Thyroid gland (tissue), 4 donors: ENCODE measurements at places on chromosomes 5 and 9.

- H3K27ac ChIP-seq = no peak overlapping the region
- no peaks in the 10 kb centered on the region for H3K4me1 ChIP-seq
- no peak overlapping the region for H3K4me3 ChIP-seq
These were observed 83.0 kb downstream of the SMC2 start for GRCh38 chr9:104177003-104177611.

GRCh38 chr5:78805474-78806124 is 157.0 kb upstream of the LHFPL2 start:
- H3K36me3 ChIP-seq = no peaks in the 10 kb centered on the region
- no peak overlapping the region for H3K27ac ChIP-seq
- H3K4me1 ChIP-seq = peaks cover 21% of the 10 kb centered on the region
- H3K4me3 ChIP-seq = no peak overlapping the region
- DNase-seq = no peak

GRCh38 chr5:123452401-123452800 is 29.2 kb upstream of the CEP120 start:
- DNase-seq = no peak
- no peaks in the 10 kb centered on the region for H3K4me1 ChIP-seq
- no peaks in the 10 kb centered on the region for H3K27me3 ChIP-seq
- no peak overlapping the region for H3K27ac ChIP-seq
- no peak overlapping the region for H3K4me3 ChIP-seq
- no peaks in the 10 kb centered on the region for H3K36me3 ChIP-seq

GRCh38 chr9:124780757-124781151 is 3.8 kb downstream of the OLFML2A start:
- no peaks in the 10 kb centered on the region for H3K27me3 ChIP-seq
- H3K4me1 ChIP-seq = peaks cover 62% of the 10 kb centered on the region
- H3K36me3 ChIP-seq = no peaks in the 10 kb centered on the region
- no peak overlapping the region for H3K4me3 ChIP-seq
- H3K27ac ChIP-seq = peak overlapping the region; percentile 95

GRCh38 chr5:141846031-141846430 is 32.2 kb downstream of the PCDH1 start:
- H3K27ac ChIP-seq = no peak overlapping the region
- H3K4me3 ChIP-seq = no peak overlapping the region
- no peaks in the 10 kb centered on the region for H3K27me3 ChIP-seq
- H3K36me3 ChIP-seq = no peaks in the 10 kb centered on the region
- peaks cover 63% of the 10 kb centered on the region for H3K4me1 ChIP-seq
- DNase-seq = no peak

DNA sequence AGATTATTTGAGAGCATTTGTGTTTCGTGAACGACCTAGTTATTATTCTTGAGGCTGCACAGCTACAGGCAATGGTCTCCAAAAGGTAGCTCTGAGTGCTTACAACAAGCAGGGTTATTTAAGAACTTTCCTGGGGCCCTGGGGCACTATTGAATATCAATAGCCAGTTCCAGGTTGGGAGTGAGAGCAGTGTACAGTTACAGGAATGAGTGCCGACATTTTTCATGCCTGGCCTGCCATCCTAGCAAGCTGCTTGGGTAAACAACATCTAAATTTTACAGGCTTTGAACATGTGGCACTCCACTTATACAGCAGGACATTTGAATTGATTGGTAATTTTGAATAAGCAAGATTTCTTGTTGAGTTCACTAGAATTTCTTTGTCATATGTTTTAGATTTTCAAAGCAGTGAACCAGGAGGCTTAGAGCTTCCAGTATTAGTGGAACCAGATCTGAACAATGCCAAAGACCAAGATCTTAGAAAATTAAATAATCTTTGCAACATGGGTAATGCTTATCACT is 171.9 kb upstream of the GDNF start:
- DNase-seq = no peak
- no peaks in the 10 kb centered on the region for H3K27me3 ChIP-seq
- no peaks in the 10 kb centered on the region for H3K36me3 ChIP-seq
- no peak overlapping the region for H3K27ac ChIP-seq
- H3K4me1 ChIP-seq = no peaks in the 10 kb centered on the region

GRCh38 chr5:92242170-92242569 is 859.1 kb upstream of the ARRDC3 start:
- DNase-seq = no peak
- no peaks in the 10 kb centered on the region for H3K4me1 ChIP-seq
- H3K4me3 ChIP-seq = no peak overlapping the region
- H3K27me3 ChIP-seq = no peaks in the 10 kb centered on the region

- H3K36me3 ChIP-seq = no peaks in the 10 kb centered on the region
- no peak overlapping the region for H3K4me3 ChIP-seq
- DNase-seq = peak; percentile 33
- no peaks in the 10 kb centered on the region for H3K27me3 ChIP-seq
- H3K4me1 ChIP-seq = peaks cover 7% of the 10 kb centered on the region
These were observed 2.1 kb downstream of the ARHGEF37 start for GRCh38 chr5:149583394-149583793.

GRCh38 chr9:85536076-85536475 is 205.7 kb downstream of the AGTPBP1 start:
- no peaks in the 10 kb centered on the region for H3K36me3 ChIP-seq
- peak overlapping the region; percentile 27 for H3K27ac ChIP-seq
- H3K4me1 ChIP-seq = peaks cover 16% of the 10 kb centered on the region
- H3K4me3 ChIP-seq = no peak overlapping the region
- no peaks in the 10 kb centered on the region for H3K27me3 ChIP-seq

GRCh38 chr5:180154821-180155364 is 54.1 kb downstream of the RASGEF1C start:
- no peak overlapping the region for H3K27ac ChIP-seq
- no peaks in the 10 kb centered on the region for H3K4me1 ChIP-seq
- H3K4me3 ChIP-seq = no peak overlapping the region
- DNase-seq = no peak
- no peaks in the 10 kb centered on the region for H3K27me3 ChIP-seq

DNA sequence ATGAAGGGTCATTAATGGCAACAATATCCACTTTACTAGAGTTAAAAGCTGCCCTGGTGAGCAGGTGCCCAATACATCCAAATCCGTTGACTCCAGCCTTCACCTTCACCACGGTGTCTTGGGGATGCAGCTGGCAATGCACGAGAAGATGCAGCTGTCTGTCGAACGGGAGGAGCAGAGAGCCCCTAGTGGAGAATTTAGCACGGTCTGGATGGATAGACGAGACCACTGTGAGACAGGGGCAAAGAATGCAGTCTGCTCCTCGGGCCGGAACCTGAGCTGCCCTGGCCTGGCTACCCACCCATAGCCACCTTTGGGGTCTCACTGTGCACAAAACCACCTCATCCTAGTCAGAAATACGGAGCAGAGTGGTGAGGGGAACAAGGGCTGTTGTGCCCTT is 35.1 kb downstream of the ADRA1B start:
- no peak overlapping the region for H3K27ac ChIP-seq
- H3K27me3 ChIP-seq = no peaks in the 10 kb centered on the region
- no peaks in the 10 kb centered on the region for H3K4me1 ChIP-seq

DNA sequence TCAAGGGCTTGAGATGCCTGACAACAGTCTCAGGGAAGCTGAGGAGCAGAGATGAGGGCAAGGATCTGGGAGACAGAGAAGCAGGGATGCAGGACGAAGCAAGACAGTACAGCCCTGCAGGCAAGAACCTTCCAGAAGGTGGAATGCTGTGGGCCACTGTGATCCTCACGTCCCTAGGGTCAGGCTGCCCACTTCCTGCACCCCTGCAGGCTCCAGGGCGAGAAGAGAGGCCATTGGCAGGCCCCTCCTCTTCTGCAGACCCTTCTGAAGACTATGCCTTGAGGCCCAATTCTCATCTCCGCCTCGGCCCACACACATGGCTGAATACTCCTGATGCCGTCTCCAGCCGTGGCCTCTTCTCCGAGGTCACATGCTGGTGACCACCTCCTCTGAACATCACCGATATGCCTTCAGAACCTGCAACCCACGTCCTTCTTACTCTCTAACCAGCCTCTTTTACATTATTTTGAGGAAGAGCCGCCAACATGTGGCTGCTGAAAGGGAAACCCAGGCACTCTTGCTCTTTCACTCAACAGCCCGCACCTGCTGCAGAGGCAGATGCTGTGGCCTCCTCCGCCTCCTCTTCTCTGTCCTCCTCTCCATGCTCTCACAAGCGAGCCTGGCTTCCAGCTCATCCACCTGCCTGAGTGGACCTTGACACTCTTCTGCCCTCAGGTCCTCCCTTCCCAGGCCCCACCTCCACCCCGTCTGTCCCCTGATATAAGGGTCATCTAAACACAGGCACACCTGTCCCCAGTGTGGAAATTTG is 181.5 kb downstream of the IRX2 start:
- no peaks in the 10 kb centered on the region for H3K36me3 ChIP-seq
- H3K27ac ChIP-seq = no peak overlapping the region
- no peaks in the 10 kb centered on the region for H3K4me1 ChIP-seq
- no peaks in the 10 kb centered on the region for H3K27me3 ChIP-seq

- DNase-seq = peak; percentile 6
- peak overlapping the region; percentile 2 for H3K27ac ChIP-seq
- peaks cover 8% of the 10 kb centered on the region for H3K4me1 ChIP-seq
- H3K27me3 ChIP-seq = no peaks in the 10 kb centered on the region
- no peak overlapping the region for H3K4me3 ChIP-seq
These were observed 387.4 kb downstream of the CETN3 start for GRCh38 chr5:90022002-90022710.

GRCh38 chr5:161403121-161403520 is 143.4 kb downstream of the GABRB2 start:
- no peak overlapping the region for H3K27ac ChIP-seq
- peaks cover 11% of the 10 kb centered on the region for H3K4me1 ChIP-seq
- H3K36me3 ChIP-seq = no peaks in the 10 kb centered on the region

DNA sequence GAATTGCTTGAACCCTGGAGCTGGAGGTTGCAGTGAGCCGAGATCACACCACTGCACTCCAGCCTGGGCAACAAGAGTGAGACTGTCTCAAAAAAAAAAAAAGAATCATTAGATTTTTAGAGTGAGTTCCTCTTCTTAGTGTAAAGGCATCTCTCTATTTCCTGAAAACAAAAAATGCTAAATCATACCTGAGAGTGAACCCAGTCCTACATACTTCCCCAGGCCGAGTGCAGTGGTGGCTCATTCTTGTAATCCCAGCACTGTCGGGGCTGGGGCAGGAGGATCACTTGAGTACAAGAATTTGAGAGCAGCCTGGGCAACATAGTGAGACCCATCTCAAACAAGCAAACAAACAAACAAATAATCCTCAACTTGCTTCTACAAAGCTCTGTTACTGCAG is 38.2 kb upstream of the LPAR1 start:
- no peaks in the 10 kb centered on the region for H3K36me3 ChIP-seq
- H3K4me1 ChIP-seq = no peaks in the 10 kb centered on the region
- H3K27ac ChIP-seq = no peak overlapping the region
- no peak overlapping the region for H3K4me3 ChIP-seq

DNA sequence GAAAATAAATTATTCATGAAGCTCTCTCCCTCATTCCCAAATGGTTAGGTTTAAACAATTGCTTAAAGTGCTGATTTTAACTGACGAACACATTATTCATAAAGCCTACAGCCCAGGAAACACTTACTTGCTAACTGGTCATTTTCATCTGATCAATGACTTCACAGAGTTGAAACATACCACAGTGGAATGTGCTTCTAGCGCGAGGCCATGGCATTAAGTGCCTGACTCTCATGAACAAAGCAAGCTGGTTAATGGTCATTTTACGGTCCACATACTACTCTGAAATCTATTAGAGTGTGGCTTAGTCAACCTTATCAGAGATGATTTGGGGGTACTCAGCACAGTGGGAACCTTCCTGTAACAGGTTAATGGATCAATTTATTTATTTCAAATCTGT is 114.6 kb downstream of the MED27 start:
- H3K4me1 ChIP-seq = no peaks in the 10 kb centered on the region
- no peak overlapping the region for H3K27ac ChIP-seq
- no peaks in the 10 kb centered on the region for H3K36me3 ChIP-seq
- no peaks in the 10 kb centered on the region for H3K27me3 ChIP-seq
- no peak overlapping the region for H3K4me3 ChIP-seq
- no peak for DNase-seq

GRCh38 chr5:2373631-2374030 is 377.8 kb downstream of the IRX2 start:
- H3K36me3 ChIP-seq = no peaks in the 10 kb centered on the region
- H3K27ac ChIP-seq = no peak overlapping the region
- no peak for DNase-seq
- no peak overlapping the region for H3K4me3 ChIP-seq

GRCh38 chr5:96087939-96088338 is 126.3 kb upstream of the ELL2 start:
- H3K27me3 ChIP-seq = no peaks in the 10 kb centered on the region
- no peaks in the 10 kb centered on the region for H3K4me1 ChIP-seq
- no peak for DNase-seq

- H3K27ac ChIP-seq = no peak overlapping the region
- no peak for DNase-seq
- no peaks in the 10 kb centered on the region for H3K4me1 ChIP-seq
These were observed 38.7 kb downstream of the ROPN1L start for GRCh38 chr5:10480237-10480985.
